ENCODE measurements at places on chromosomes 16 and 17. TPM values are rescaled to one million over a fixed set of nuclear protein-coding genes. Genes with fewer than 3 reads are reported as not detected.

DNA sequence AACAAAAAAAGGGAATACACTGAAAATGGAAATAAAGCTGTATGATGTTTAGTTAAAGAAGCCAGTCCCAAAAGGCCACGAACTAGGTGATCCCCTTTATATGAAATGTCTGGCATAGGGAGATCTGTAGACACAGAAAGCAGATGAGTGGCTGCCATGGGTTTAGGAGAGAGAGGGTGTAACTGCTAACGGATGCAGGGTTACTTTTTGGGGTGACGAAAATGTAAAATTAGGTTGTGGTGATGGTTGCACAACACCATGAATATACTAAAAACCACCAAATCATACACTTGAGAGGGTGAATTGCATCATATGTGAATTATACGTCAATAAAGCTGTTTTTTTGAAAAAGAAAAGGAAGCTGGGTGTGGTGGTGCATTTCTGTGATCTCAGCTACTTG, 99.6 kb downstream of the ADCY9 start:
- DNase-seq = no peak

- DNase-seq = no peak
These were observed 6.2 kb downstream of the PLCG2 start for GRCh38 chr16:81785138-81785924.

The NLK gene
- 5.5 TPM for polyA plus RNA-seq

DNA sequence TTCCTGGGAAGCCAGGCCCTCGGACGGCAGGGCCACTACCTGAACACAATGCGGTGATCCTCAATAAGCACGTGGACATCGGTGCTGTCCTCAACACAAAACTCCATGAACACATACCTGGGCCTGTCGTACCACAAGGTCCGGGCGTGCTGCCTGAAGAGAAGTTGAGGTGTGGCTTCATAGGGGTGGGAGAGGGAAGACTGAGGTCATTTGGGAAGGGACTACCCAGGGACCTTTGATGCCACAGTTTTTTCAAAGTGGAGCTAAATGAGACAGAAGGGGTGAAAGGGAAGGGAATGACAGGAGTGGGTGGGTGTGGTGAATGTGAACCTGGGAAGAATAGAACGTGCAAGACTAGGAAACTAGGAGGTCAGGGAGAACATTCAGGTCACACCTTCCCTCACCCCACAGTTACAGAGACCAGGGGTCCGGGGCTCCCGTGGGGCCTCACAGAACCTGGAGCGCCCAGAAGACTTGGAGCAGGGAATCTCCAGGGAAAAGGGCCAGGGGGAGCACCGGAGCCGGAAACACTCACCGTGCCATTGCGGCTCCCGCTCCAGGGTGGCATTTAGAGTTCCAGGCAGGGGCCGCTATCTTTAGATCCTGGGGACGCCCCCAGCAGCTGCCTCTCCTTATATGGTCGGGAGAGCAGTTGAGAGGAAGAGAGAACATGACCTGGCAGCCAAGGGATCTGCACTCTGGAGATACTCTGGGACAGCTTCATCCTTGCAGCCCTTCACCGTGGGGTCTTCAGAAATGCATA, at the start of gene PTGES3L:
PTGES3L (minus strand) TSS at position 570 of the 763 bp plus-strand sequence; CDS start at position 543, 27 bp downstream.
- peak; percentile 80 for DNase-seq

DNA sequence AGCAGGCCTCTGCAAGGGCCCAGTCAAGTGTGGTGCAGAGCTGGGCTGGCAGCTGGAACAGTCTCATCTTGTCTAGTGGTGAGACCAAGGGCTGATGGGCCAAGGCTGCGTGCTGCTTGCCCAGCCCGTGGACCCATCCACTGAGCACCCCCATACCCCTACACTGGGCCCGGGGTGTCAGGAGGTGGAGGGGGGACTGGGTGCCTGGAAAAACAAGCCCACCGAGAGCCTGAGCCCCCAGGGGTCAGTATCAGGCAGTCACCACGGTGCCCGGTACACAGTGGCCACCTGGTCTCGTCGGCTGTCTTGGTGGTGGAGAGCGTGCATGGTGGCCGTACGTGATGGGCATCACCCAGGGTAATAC, 238.3 kb downstream of the SEC14L1 start:
- no peak for DNase-seq

DNA sequence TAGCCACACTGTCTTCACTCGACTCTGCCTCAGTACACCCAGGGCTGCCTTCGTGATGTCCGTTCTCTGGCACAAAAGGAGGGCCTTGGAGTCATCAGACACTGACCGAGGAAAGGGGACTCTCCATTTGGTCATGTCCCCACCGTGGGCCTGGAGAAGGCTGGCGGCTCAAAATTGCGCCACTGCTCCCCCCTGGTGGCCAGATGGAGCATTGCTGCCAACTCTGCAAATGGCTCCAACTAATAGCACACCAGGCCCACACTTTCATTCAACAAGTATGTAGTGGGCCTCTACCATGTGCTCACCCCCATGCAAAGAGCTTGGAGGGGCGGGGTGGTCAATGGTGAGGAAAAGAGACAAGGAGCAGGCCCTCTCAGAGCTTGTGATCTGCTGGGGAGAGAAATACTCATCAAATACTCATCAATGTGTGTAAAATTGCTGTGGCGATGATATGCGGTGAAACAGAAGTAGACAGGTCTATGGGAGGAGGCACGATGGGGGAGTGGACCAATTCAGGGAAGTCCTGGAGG, 5.2 kb upstream of the GRIN2C start:
- peak; percentile 90 for DNase-seq

DNA sequence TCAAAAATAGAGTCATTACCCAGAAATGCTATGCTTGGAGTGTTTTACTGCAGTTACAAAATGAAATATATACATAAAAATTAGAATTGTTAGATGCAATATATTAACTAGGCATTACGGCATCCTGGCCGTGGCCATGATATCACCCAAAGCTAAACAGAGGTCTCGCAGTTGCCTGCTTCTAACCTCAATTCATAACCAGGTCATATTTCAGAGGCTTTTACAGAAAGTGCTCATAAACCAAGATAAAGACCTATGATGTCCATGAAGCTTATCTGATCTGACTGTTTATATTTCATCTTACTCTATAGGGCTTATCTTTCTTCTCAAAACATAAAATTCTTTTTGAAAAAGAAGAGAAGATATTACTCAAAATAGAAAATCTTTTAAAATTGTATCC, 664.5 kb upstream of the SALL1 start:
- no peak for DNase-seq

The CES4A gene
- 3.2 TPM for polyA plus RNA-seq

The AMFR gene
- 30.9 TPM for polyA plus RNA-seq

DNA sequence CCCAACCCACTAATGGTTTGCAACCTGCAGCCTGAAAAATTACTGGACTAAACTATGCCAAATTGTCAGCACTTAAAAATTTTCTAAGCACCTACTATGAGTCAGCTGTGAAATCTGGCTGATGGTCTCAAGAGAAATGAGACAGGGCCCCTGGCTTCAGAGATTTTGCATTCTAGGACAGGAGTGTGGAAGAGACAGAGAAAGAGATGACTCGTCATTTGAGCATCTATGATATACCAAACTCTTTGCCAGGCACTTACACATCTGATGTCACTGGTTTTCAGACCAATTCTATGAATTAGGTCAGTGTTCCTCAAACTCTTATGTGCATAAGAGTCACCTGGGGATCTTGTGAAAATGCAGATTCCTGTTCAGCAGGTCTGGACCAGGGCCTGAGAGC, 44.4 kb downstream of the CLEC19A start:
- DNase-seq = no peak

Data from stomach (tissue), 19 donors.